GM13977 (cell line): ENCODE measurements at places on chromosomes 16 and 17.

DNA sequence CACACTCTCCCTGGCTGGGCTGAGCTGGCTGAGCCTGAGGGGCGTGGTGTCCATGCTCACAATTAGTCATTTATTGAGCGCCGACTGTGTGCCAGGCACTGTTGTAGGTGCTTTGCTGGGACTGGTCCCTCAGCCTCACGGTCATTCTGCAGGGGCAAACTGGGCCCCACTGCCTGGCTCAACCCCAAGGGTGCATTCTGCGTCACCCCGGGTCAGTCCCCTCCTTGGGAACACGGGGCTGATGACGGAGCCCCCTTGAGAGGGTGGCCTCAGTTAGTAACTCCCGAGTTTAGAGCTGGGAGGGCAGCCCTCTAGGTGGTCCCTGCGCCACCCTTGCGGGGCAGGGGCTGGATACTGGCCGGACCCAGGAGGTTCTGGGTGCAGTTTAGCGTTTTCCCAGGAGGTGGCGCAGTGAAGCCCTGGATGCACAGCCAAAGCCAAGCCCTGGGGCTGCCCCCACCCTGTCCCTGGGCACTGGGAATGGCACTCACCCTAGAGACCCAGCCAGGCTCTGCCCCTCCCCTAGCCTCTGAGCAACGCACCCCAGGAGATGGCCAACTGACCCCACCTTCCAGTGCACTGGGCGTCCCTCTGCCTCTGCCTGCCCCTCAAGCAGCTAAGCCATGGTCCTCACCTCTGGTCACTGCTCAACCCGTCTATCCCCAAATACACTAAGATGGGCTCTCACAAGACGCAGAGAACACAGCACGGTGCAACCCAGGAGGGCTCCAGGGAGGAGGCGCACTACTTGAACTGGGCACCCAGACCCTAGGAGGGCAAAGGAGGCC, 243.2 kb upstream of the GSE1 start:
- peak; percentile 84 for DNase-seq

- DNase-seq: no peak
Observed at GRCh38 chr16:46728806-46729205, 19.3 kb downstream of the MYLK3 start.

DNA sequence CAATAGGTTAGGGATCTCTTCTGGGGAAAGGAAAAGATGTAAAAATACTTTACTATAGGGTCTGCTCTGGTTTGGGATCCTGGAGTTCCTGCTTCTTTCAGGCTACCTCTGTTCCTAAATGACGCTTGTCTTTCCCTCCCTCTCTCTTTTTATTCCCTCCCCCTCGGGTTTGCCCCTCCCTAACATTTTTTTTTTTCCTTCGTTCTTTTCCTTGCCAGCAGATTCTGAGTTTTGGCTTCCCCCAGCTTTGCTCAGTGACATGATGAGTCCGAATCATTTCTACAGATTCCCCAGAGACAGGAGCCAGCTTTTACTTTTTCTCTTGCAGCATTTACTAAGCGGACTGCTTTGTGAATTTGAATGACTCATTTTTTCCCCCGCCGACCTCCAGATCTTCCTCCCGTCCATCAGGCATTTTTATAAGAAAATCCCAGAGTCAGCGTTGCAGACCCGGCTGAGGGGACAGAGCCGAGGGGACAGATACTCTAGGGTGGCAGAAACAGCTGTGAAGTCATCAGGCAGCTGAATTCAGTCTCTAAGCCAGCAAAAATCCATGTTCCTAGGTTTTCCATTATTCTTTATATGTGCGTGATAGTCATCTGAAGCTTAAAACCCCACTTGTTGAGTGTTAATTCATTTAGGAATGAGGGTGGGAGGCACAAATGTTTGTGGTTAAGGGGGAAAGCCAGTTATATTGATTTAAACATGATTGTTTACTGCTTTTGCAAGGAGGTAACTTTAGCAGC, at the start of gene TMEM100:
TSS of gene TMEM100 (minus strand) at position 123 of the 746 bp plus-strand sequence. CDS start 1,794 bp downstream, outside the sequence.
- DNase-seq: no peak

GRCh38 chr17:31275116-31275515, 21.9 kb downstream of the OMG start:
- DNase-seq: no peak
